ENCODE measurements at places on chromosomes 2 and 18.

- DNase-seq: no peak
These were observed 1917.7 kb upstream of the PIK3C3 start for GRCh38 chr18:40037356-40037755.

DNA sequence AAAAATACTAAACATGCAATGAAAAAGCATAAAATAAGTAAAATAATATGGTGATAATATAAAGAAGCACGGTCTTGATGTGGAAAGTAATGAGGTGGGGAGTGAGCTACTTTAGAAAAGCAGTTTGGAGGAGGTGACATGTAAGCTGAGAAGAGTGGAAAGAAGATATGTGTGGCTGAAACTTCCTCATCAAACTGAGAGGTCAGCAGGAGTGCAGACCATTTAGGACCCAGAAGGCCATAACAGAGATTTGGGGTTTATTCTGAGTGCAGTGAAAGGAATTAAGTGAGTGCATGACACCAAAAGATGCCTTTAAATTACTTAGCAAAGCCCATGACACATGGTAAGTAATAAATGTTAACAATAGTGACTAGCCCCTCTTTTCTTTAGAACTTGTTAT, 24.4 kb upstream of the TMEM182 start:
- DNase-seq: no peak

DNA sequence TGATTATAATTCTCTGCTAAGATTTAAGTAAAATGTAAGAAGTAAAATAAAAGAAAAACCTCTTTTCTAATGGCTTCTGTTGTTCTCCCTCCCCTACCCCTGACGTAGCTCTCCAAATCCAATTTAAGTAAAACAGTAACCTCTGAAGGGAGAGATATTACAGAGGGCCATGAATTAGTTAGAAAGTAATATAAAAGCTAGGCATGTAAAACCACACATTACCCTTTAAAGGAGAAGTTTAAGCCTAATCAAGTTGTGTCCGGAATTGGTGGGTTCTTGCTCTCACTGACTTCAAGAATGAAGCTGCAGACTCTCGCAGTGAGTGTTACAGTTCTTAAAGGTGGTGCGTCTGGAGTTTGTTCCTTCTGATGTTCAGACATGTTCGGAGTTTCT, 116.9 kb upstream of the SCN7A start:
- DNase-seq: no peak

GRCh38 chr2:133863106-133863800, 295.0 kb upstream of the NCKAP5 start:
- no peak for DNase-seq
